ENCODE measurements at places on chromosomes 4 and X. TPM values are rescaled to one million over a fixed set of nuclear protein-coding genes. Genes with fewer than 3 reads are reported as not detected.

GPRASP2 gene
- total RNA-seq, result 7.8 TPM

TCEANC gene
- 0.66 TPM for total RNA-seq

CPLX1 gene
- total RNA-seq, result 0.61 TPM

P2RY4 gene
- total RNA-seq, result 0.06 TPM

PCDH7 gene
- 0.07 TPM for total RNA-seq

GABRB1 gene
- total RNA-seq, result not detected

TMEM255A gene
- total RNA-seq, result 0.33 TPM

SUPT20HL2 gene
- not detected for total RNA-seq

AGA gene
- 18.7 TPM for total RNA-seq

MAGEA8 gene
- not detected for total RNA-seq

PRRG3 gene
- not detected for total RNA-seq
